Mesothelial cell of epicardium (in vitro differentiated cells): ENCODE measurements at places on chromosomes 3 and 15. TPM values are rescaled to one million over a fixed set of nuclear protein-coding genes. Genes with fewer than 3 reads are reported as not detected.

- no peak for DNase-seq
These were observed 386.5 kb downstream of the SHQ1 start for GRCh38 chr3:72461787-72462186.

DNA sequence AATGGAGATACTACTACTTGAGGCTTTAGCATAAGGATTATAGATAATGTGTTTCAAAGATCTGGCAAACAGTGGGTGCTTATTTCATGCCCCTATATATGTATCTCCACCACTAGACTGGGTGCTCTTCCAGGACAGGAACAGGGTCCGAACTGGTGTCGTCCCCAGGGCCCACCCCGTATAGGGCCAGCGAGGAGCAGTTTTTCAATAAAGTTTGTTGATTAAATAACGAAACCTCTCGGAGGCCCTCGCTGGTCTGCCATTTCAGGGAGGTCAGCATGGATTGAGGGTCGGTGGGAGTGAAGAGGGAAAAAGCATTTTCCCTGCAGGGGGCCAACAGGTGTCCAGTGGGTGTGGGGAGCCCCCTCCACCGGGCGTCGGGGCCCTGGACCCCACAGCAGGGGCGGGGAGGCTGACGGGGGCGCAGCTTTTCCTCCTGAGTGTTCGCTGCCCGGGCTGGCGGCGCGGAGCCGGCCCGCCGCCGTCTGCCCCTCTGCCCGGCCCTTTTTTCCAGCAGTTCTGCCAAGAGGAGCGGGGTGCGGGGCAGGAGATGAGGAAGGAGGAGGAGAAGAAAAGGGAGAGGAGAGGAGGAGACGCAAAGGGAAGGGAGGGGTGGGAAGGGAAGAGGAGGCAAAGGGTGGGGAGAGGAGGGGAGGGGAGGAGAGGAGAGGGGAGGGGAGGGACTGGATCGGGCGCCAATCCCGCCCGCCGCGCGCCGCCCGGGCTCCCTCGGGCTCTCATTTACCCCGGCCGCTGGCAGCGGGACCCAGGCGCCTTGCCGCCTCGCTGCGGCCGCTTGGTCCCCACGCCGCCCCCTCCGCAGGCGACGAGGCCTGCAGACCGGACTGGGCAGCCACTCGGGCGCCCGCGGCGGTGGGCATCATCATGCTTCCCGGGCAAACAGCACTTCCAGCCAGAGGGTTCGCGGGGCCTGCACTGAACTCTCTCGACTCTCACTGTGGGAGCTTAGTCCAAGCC is 66.3 kb downstream of the ISG20 start:
- no peak for DNase-seq

DNA sequence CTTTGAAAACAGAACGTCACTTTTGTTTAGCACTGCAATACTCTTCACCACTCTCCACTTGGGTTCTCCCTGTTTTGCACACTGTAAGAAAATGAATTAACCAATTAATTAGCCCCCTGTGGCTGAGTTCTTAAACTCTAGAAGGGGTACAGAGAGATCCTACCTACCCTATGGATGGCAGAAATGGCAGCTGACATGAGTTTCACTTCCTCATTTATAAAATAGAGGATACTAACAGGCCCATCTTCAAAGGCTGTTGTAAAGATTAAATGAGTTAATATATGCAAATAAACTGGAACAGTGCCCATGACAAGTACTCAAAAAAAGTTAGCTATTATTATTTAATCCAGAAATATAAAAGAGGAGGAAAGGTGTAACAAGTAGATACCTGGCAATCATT is 36.9 kb downstream of the SUCLG2 start:
- DNase-seq, result no peak

DNA sequence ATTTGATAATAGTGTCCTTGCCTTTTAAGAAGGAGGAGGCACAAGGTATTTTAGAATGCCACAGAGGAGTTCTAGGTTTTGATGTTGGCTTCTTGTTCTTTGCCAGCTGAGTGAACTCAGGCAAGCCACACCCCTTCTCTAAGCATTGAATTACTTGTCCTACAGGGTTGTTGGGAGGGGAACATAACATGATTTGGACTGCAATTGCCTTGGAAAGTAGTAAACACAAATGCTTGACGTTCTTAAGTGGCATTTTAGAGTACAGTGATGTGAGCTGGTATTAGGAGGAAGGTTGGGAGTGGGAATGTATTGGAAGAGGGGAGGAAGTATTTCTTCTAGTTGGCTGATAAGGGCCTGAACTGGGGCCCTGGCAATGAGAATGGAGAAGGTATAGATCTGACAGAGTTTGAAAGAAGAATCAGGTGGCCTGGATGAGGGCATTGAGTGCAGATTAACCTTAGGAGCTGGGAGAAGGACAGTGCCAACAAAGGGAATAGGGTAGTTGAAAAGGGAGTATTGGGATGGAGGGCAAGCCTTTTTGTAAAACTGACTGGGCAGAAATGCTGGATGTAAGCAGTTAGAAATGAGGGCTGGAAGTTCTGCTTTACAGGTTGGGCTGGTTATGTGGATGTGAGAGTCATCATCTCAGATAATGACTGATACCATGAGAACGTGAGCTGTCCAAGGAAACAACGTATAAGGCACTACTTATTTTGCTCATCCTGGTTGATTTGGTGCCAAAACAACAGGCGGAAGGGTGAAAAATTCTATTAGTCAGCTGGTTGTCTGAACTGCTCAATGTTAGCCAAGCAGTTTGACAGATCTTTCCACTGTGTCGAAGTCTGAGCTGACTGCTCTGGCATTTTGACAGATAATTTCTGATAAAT is 16.7 kb downstream of the KAT2B start:
- DNase-seq, result no peak

GRCh38 chr3:113034011-113034410 is 43.2 kb downstream of the GTPBP8 start:
- DNase-seq, result no peak

GRCh38 chr3:176354843-176355242 is 842.4 kb downstream of the TBL1XR1 start:
- DNase-seq, result no peak

DNA sequence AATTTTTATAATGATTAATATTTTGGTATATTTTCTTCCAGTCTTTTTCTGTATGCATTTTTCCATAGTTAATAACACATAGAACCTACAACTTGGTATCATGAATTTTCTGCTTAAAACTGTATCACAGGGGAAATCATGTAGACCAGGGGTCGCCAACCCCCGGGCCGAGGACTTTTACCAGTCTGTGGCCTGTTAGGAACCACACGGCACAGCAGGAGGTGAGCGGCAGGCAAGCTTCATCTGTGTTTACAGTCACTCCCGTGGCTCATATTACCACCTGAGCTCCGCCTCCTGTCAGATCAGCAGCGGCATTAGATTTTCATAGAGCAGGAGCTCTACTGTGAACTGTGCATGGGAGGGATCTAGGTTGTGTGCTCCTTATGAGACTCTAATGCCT is 54.7 kb downstream of the RPL22L1 start:
- DNase-seq, result no peak

DNA sequence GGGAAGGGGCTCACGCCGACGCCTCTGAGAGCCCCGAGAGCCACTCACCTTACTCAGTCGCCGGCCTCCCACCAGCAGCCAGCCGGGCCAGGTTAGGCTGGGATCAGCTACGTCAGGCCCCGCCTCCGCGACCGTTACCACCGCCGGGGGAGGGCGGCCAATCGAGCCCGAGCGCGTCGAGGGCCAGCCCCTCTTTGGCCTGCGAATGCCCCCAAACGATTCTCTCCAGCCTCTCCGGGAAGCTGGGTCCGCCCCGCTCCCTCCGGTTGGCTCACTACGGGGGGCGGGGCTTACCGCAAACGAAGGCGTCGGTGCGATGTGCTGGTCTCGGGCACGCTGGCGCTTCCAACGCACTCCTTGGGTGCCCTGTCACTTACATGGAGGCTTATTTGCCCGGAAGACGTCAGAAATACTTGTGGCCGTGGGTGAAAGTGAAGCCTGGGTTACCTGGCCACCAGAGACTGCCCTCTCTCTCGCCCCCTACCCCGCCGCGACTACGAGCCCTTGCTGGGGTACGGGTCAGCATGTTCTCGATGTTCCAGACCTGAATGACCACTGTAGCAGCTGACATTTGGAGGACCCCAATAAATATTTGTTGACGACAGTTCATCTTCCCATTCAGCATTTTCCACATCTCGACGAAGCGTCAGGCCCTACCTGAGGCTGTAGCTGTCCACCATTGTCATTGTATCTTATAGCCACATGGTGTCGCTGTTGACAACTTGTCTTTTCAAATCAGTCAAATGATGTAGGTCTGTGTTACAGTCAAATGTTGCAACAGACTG is at the start of gene CEP70:
CEP70 (minus strand) TSS at position 111 of the 785 bp plus-strand sequence. CDS start 21,333 bp downstream, outside the sequence.
- peak; percentile 86 for DNase-seq

The CD86 gene
- total RNA-seq, result 0.33 to 0.47 TPM (median 0.34 TPM) in 3 replicates

The CHRM5 gene
- 0.13 TPM in 1 of 3 replicates, not detected in the others for total RNA-seq

The SAMMSON gene
- total RNA-seq, result not detected in 3 replicates

The CAND2 gene
- total RNA-seq, result 13.2 to 14.4 TPM (median 14.0 TPM) in 3 replicates

The CAMKV gene
- 0.14 to 0.58 TPM in 2 of 3 replicates, not detected in the other for total RNA-seq

The NTRK3 gene
- total RNA-seq, result 1.8 to 2.1 TPM (median 1.8 TPM) in 3 replicates

The GOLGA8K gene
- total RNA-seq, result 0.45 to 0.95 TPM (median 0.58 TPM) in 3 replicates

The GPR62 gene
- 0.22 to 0.36 TPM (median 0.33 TPM) in 3 replicates for total RNA-seq

The UQCRC1 gene
- total RNA-seq, result 161 to 171 TPM (median 164 TPM) in 3 replicates
